Urothelium cell line (cell line): ENCODE measurements at places on chromosomes 5 and 9.

DNA sequence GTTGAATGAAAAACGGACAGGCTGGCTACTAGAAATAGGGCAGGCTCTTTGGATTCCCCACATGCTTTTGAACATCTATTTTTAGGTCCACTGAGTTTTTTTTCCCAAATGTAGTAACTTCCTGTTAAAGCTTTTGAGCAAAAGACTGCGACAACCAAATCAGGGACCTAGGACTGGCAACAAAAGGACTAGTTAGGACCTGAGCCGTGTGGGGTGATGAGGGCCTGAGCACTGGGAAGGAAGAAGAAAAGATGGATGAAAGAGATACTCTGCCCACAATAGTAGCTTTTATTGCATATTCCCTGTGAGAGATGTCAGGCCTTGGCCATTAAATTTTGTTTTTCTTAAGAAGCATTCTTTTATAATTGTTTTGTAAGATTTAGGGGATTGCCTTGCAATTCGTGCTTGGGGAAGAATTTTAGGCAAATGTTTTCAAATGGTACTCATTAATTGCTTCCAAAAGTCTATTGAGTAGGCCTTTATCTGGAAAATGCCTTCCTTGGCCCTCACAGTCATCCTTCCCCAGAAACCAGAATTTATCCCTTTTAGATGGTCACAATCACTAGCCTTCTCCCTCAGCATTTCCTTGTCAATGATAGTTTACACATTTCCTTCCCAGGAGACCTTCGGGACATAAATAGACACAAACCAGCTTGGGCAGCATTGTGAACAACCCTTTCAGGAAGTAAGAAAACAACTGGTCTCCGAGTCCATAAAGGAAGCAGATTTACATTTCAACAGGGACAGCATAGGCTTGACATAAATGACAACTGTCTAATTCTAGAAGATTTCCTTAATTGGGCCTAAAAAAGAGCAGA, 166.5 kb downstream of the RMI1 start:
- DNase-seq = no peak

GRCh38 chr5:132749506-132749905, 2.3 kb downstream of the CCNI2 start:
- DNase-seq = peak; percentile 3

DNA sequence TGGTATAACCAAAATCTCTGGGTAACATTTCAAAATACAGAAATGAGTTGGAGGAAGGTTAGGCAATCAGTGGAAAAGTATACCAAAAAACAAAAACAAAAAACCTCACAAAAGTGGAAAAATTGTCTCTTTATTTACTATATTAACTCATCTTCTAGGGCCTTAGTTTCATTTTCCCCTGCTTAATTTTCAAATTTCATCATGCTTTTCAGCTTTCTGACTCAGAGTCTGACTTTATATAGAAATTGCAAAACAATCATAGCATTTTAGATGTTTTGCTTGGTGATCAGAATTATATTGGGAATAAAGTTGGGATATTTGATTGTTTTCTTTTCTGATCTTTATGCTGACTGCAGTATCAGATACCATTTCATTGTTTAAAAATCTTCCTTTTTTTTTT, 257.0 kb upstream of the PRR16 start:
- DNase-seq = no peak

- DNase-seq = no peak
These were observed 186.6 kb upstream of the ZNF608 start for GRCh38 chr5:124932791-124933600.

DNA sequence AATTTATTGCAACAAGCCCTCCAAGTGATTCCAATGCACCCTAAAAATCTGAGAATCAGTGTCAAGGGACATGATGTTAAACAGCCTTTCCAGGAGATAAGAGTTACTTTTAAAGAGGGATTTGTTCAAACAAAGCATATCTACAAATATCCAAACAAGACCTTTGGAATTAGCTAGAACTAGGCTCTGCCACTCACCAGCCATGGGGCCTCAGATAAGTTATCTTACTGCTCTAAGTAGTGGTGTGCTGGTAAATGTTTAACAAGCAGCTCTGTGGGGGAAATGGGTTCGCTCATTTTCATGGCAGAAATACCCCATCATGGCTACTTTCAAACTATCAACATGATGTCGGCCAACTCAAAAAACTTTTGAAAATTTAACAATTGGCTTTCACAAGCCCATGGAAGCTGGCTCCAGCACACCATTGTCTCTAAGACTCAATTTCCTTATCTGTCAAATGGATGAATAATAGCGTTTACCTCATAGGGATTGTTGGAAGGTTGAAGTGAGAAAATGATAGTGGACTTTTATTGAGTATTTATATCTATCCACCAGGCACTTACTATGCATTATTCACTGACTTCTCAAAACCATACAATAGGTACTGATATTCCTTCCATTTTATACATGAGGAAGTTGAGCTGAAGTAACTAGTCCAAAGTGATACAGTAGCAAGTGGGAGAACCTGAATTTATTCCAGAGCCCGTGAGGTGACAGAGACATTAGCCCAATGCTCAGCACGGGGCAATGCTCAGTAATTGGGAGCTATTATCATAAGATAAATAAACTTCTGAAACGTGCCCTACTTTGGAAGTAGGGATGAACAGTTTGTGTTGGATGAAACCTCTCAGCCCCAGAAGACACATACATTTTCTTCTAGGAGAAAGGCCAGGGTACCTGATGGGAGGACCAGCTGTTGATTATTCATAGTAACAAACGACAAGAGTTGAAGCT, 43.2 kb downstream of the SH3RF2 start:
- DNase-seq = no peak
